Activated T-cell treated with anti-CD3 and anti-CD28 coated beads for 1 hour (primary cell): ENCODE measurements at places on chromosomes 1 and 21.

DNA sequence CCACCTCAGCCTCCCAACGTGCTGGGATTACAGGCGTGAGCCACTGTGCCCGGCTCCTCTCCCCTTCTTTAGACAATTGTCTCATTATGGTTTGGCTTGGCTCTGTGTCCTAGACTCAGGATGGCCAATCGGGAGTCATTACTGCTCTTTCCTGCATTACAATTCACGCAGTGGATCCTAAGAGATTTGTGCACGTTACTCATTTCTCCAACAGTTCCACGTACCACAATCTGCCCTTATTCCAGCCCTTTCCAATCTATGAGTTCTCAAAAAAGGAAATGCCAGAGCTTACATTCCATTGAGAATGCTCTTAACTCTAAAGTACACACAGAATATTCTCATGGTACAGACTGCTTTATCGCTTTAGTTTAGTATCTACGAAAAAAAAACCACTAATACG is 357.0 kb downstream of the GPATCH2 start:
- no peak for DNase-seq

DNA sequence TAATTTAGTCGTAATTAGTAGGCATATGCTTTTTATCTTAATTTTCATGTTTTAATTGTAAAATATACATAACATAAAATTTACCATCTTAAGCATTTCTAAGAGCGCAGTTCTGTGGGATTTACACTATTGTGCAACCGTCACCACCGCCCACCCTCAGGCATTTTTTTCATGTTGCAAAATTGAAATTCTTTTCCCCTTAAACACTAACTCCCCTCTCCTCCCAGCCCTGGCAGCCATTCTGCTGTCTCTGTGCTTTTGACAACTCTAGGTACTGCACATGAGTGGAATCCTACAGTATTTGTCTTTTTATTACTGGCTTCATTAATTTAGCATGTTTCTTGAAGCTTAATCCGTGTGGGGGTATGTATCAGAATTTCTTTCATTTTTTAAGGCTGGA is 7.8 kb downstream of the PIK3CD start:
- no peak for DNase-seq

DNA sequence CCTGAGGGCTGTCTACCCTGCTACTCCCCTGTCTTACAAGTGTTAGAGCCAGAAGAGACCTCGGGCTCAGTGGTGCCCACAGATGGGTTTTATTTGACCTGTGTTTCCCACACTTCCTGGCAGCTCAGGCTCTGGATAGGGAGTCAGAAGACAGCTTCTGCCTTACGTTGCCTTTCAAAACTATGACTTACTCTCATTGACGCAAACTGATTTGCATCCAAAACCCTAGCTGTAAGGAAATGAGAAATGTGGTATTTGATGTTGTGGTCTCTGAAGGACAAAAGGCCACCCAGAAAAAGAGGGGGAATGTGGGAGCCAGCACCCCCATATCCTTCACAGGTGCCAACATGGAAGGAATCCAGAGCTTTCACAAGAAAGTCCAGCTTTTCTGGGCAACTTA is 180.2 kb downstream of the ATG4C start:
- no peak for DNase-seq

GRCh38 chr1:153232553-153232952 is 15.2 kb downstream of the PRR9 start:
- no peak for DNase-seq

- DNase-seq = no peak
These were observed 61.8 kb downstream of the RGS13 start for GRCh38 chr1:192697771-192698170.

- no peak for DNase-seq
These were observed at the start of gene FAM3B for GRCh38 chr21:41316200-41317062. FAM3B (plus strand) TSS chr21:41316801; CDS start chr21:41316880, 79 bp downstream.

- DNase-seq = no peak
These were observed 100.3 kb downstream of the KCNJ15 start for GRCh38 chr21:38356883-38357625.
